ENCODE measurements at places on chromosomes 16 and 17.
A peak's percentile ranks its signal among the peaks of the same experiment; 100 is the strongest.

GRCh38 chr16:85348911-85349334 lies 236.7 kb upstream of the CIBAR2 start:
- no peak for DNase-seq
- H3K36me3 ChIP-seq, result no peaks in the 10 kb centered on the region
- H3K4me3 ChIP-seq, result no peak overlapping the region
- no peak overlapping the region for H3K27ac ChIP-seq
- no peaks in the 10 kb centered on the region for H3K27me3 ChIP-seq

- H3K27me3 ChIP-seq, result no peaks in the 10 kb centered on the region
- no peak for DNase-seq
- no peak overlapping the region for H3K27ac ChIP-seq
- H3K4me3 ChIP-seq, result no peak overlapping the region
- H3K4me1 ChIP-seq, result peaks cover 9% of the 10 kb centered on the region
Observed at GRCh38 chr17:78947235-78948149, 22.3 kb upstream of the TIMP2 start.

DNA sequence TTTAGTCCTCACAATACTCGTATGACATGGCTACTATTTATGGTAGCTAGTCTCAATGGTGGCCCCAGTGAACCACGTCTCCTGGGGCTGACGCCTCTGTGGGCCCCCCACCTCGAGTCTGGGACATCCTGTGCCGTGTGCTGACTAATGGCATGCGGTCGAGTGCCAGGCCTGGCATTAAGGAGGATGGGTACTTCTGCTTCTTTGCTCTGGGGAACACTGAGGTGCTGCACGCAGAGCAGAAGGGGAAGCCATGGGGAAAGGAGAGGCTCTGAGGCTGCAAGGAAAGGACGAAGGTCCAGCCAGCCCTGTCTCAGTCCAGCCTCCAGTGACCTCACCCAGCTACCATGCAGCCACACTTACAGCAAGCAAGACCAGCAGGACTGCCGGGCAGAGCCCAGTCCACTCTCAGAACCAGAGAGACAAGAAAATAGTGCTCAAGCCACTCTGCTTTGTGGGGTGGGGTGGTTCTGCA lies 5.7 kb upstream of the MPRIP start:
- peaks cover 33% of the 10 kb centered on the region for H3K4me1 ChIP-seq
- H3K27ac ChIP-seq, result peak overlapping the region; percentile 24
- no peaks in the 10 kb centered on the region for H3K36me3 ChIP-seq

GRCh38 chr17:51508048-51508447 lies 247.7 kb downstream of the UTP18 start:
- H3K27ac ChIP-seq, result no peak overlapping the region
- no peaks in the 10 kb centered on the region for H3K36me3 ChIP-seq
- H3K4me3 ChIP-seq, result no peak overlapping the region
- no peak for DNase-seq
- H3K27me3 ChIP-seq, result no peaks in the 10 kb centered on the region

DNA sequence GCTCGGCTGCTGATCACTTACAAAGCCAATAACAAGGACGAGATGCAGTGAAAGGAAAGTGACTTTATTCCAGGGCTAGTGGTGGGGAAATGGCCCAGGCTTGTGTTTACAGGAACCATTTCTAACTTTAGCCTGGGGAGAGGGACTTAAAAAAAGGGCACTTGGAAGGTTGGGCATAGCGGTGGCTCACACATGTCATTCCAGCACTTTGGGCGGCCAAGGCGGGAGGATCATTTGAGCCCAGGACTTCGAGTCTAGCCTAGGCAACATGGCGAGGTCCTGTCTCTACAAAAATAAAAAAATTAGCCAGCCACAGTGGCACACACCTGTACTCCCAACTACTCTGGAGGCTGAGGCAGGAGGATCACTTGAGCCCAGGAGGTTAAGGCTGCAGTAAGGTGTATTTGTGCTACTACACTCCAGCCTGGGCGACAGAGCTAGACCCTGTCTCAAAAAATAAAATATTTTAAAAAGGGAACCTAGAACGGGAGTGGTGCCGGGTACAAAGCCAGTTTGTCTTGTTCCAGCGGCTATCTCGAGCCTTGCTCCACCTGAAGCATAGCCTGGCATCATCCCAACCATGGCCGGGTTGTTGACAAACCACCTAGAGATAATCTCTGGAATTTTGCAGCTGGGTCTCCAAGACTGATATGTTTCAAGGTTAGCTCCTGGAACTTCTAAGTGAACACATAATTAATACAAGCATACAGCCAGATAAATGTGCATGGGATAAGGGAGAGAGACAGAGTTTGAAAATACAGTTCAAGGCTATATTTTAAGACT lies 5.7 kb upstream of the TVP23A start:
- no peak overlapping the region for H3K27ac ChIP-seq
- H3K4me3 ChIP-seq, result no peak overlapping the region
- H3K4me1 ChIP-seq, result peaks cover 23% of the 10 kb centered on the region

All from vagina (tissue), 2 donors.